Activated CD4-positive, alpha-beta T cell treated with anti-CD3 and anti-CD28 coated beads for 1 hour (primary cell): ENCODE measurements at places on chromosomes 3 and 15.

DNA sequence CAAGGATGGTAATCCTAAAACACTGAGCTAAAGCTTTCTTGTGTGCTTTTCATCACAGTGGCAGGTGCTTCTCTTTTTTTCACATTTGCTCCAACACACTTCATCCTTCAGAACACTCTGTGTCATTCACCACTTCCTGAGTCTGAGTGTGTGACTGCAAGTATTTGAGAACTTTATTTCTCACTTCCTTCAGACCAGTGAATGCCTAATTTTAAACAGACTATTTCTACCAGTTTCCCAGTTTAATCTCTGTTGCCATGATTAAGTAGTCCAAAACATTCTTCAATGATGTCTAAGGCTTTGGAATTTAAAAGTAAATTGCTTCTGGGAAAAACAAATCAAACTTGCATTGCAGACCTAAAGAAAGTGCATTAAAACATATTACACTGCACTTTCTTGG, 541.2 kb downstream of the RBMS3 start:
- no peak for DNase-seq

- no peak for DNase-seq
These were observed 79.2 kb downstream of the B3GALNT1 start for GRCh38 chr3:161025911-161026310.

DNA sequence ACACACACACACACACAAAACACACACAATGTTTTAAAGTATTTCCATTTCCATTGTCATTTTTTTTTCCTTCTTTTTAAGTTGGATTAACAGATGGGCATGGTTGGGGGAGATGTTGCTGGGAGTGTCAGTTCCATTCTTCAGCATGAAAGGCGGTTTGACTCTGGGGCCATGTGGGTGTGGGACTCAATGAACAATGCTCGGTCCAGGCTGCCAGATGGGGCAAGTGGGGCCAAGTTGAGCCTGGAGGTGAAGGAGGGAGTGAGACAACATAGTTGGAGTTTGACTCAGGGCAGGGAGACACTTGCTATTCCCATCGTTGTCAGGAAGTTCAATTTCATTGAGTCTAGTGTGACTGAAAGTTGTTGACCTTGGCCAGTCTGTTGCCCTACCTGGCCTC, 125.3 kb downstream of the TLE3 start:
- no peak for DNase-seq

GRCh38 chr15:67018026-67018425, 47.4 kb upstream of the SMAD3 start:
- DNase-seq = no peak

DNA sequence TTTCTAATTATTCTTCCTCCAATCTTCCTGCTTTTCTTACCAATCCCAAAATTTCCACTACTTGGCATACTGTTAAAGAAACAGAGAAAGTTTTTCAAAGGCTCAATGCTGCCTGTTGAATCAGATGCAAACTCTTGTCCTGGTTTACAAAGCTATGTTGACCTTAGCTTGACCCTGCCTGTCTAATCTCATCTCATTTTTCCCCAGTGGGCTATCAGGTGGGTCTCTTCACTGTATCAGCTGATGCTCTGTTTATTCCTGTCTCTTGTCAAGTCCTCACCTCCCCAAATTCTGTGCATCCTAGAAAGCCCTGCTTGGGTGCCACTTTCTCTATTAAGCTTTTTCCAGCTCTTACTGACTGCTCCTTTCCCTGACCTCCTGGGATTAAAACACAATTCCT, 18.2 kb downstream of the NFKBIZ start:
- DNase-seq = no peak

GRCh38 chr3:33663042-33663441, 55.0 kb downstream of the CLASP2 start:
- DNase-seq = no peak

GRCh38 chr3:23751212-23751723, 54.5 kb upstream of the UBE2E1 start:
- no peak for DNase-seq

GRCh38 chr3:126682009-126682408, 22.0 kb upstream of the CHCHD6 start:
- no peak for DNase-seq

GRCh38 chr15:27767918-27768640, 331.0 kb downstream of the OCA2 start:
- no peak for DNase-seq

DNA sequence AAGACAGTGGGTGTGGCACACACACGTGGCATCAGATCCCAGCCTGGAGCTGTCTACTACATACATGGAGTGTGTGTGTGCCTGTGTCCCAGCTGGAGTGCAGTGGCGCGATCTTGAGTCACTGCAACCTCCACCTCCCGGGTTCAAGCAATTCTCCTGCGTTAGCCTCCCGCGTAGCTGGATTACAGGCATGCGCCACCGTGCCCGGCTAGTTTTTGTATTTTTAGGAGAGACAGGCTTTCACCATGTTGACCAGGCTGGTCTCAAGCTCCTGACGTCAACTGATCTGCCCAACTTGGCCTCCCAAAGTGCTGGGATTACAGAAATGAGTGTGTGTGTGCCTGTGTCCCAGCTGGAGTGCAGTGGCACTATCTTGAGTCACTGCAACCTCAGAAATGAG, 108.8 kb downstream of the IL12A start:
- DNase-seq = no peak

- no peak for DNase-seq
These were observed 73.9 kb downstream of the CPN2 start for GRCh38 chr3:194277104-194277785.

DNA sequence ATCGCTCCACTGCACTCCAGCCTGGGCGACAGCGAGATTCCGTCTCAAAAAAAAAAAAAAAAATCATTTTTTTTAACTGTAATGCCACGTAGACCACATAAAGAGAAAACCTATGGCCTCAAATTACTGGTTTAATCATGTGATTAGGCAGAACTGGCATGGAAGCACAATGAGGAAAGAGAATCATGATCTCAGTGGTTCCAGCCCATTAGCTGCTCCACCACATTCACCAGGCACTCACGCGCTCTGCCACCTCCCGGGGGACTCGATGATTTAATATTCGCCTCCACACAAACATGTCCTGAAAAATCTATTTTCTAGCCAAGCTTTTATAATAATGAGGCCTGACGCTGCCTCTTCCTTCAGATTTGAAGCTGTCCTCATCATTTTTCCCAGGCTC, 204.7 kb downstream of the TBL1XR1 start:
- DNase-seq = no peak

DNA sequence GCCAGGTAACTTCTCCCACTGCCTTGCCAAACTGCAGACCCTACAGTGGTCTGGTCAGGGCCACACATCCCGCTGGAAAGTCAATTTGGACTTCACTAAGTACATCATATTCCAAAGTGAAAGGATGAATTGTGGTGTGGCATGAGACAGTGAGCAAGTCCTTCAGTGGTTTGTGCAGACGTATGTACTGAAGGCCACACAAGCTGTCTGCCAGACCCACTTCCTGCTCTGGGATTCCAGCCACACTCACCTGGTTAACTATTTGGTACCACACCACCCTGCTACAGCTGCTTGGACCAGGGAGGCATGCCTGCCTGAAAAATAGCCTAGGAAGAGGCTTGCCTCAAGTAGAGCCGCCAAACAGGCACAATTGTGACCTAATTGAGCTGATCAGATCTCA, 94.1 kb upstream of the STRIT1 start:
- DNase-seq = no peak

DNA sequence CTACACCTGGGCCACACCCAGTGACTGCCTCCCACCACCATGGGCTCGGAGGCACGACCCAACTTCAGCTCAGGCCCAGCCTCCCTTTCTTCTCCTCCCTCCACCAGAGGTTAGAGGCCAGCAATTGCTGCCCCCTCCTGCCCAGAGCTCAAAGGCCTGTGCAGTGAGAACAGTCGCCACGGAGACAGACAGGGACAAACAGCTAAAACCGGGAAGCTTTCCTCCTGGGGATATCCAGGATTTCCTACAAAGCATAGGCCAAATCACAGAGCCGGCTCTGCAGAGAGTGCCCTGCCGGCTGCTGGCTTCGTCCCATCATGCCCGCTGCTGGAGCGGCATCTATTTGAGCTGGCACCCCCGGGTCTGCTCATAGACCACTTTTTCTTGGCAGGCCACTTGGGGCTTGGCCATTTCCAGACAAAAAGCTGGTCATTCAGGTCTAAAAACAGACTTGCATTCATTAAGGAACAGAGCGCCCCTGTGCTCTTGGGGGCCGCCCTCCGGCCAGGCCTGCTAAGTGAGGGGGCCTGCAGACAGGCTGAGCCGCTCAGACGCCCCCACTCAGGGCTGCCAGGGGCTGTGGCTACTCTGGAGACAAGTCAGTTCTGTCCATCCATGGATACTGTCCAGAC, 17.5 kb downstream of the GRAMD2A start:
- no peak for DNase-seq

DNA sequence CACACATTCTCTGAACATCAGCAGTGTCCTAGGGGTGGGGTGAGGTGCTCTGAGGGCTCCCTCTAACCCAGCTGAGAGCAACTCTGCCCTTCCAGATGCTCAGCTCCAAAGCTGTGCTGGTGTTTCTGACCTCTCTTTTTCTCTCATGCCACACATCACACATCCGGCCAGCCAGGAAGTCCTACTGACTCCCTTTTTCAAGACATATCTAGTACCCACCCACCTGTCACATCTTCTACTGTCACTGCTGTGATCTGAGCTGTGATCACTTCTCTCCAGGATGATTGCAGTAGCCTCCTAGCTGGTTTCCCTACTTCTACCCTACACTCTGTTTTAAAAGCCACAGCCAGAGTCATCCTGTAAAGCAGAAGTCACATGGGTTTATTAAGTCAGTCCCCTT, 30.2 kb upstream of the MASP1 start:
- DNase-seq = no peak
